ENCODE measurements at places on chromosomes 1 and 21.

DNA sequence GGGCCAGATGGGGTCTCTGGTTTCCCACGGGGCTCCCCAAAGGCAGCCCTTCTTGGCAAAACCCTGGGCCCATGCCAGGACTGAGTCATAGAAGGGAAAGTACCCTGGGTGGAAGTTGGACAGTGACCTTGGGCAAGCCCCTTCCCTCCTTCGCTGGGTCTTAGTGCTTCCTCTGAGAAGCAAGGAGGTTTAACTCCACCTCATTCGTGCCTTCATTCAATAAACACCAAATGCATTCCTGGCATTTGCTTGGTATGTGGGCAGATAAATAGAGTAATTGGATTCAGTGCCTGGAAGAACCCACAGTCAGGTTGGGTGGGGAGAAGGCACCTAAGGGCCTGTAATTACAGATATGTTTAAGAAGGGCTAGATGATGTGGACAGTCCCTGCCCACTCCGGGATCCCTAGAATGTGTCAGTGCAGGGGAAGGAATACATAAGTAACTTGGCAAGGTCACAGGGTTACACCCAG lies 36.3 kb upstream of the CITED4 start:
- no peak for DNase-seq

DNA sequence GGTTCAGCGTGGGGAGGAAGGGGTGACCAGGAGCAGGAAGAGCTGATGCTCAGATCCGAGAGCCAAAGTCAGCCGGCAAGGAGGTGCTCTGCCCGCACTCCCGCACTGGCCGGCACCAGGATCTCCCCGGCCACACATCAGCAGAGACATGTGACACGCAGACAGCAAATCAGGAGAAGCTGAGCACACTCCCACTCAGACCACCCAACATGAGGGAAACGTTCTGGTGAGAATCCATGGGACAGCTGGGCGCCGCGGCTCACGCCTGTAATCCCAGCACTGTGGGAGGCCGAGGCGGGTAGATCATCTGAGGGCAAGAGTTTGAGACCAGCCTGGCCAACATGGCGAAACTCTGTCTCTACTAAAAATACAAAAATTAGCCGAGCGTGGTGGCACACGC lies 18.6 kb upstream of the PTTG1IP start:
- DNase-seq, result no peak

DNA sequence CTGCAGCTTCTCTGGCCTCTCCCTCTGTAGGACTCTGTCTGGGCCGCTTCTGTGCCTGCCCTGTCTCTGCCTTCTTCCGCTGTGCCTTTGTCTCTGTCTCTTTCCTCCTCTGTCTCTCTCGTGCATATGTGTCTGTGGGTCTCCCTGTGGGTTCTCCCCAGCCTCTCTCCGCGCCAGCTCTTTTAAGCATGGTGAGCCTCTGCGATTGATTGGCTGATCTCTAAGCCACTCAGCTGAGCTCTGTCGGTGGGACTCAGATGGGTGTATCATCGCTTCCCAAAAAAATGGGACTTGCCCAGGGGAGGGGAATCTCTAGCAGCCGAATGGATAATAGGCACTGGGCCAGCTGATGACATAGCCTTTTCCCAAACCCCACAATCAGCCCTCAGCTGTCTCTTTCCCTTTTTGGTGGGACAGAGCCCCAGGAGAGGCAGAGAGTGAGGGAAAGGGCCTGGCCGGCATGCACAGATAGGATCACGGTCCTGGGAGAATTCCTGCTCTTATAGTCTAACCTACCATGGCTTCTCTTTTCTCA lies at the start of gene ADAMTS4:
Gene ADAMTS4, minus strand, starts transcription at position 158 of the 535 bp plus-strand sequence. CDS start 427 bp downstream, outside the sequence.
- DNase-seq, result no peak

DNA sequence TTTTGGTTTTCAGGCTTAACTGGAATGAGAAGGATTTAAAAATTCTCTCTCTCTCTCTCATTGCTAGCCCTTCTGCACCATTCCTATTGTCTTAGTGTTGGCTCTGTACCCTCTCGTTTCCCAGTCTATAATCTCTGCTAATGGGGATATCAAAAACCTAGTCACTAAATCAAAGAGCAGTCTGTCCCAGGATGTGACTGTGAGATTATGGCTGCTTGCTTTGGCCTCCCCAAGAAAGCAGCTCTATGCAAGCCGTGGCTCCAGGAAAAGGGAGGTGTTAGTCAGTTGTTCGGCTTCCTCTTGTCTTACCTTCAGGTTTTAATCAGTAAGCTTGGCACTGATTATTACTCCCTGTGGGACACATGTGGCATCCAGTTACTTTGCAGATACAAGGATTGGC lies 468.8 kb downstream of the USP25 start:
- DNase-seq, result no peak

- no peak for DNase-seq
Observed at GRCh38 chr1:85597709-85598108, 17.1 kb downstream of the CCN1 start.

- DNase-seq, result no peak
Observed at GRCh38 chr1:21886486-21887215, 50.5 kb downstream of the HSPG2 start.

DNA sequence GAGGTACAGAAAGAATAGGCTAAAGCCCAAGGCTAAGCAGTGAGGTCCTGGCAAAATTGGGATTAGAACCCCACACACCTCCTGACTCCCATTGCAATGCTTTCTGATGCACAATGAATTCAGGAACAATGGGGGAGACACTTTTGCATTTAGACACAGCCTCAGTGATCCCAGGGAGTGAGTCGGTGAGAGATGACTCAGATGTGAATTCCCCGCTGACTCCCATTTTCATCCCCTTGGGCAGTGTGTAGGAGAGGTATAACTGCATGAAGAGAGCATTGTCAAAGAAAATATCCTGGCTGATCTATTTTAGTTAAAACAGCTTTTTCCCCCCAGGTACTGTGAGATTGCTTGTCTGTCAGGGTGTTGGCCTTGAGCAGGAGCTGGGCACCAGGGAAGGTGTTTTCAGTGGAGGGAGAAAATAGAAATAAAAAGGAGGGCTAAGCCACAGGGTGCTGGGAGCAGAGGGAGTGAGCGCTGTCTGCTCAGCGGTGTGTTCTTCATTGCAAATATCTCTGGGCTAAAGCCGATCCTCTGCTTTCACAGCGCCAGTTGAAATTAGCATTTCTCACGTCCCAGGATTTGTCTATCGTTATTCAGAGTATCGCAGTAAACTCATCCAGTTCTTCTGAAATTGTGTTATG lies 247.7 kb upstream of the PTBP2 start:
- DNase-seq, result no peak

DNA sequence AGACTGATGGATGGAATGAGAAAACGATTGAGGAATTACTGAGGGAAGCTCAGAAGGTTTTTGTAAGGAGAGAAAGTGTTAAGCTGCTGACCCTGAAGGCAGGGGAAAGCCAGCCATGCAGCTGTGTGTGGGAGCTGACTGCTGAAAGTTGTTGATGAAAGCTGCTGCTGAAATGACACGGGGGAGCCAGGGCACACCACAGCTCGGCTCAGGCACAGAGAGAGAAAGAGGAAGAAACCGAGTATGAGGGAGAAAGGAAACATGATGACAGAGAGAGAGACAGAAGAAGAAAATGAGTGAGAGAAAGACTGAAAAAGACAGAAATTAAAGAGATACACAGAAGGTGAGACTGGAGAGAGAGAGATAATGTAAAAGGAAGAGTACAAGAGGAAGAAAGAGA lies 115.5 kb downstream of the LRRC53 start:
- no peak for DNase-seq

- DNase-seq, result no peak
Observed at GRCh38 chr1:83129107-83129506, 869.8 kb downstream of the TTLL7 start.

GRCh38 chr1:161390559-161390858 lies 22.8 kb upstream of the CFAP126 start:
- DNase-seq, result no peak

DNA sequence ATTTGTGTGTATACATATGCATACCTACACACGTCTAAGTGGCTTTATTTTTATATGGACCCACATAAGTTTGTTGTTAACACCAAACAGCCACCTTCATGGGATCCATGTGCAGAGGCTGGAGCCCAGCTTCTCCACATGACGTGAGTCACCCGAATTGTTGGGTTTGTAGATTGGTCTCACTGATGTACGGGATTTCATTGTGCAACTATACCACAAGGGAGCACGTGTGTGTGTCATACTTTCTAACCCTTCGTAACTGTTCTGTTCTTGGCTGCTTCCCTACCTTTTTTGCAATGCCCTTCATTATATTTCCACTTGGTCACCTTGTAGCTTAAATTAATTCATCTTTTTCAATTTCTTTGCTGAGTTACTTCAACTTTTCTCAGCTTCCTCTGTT lies 21.0 kb downstream of the SPRTN start:
- DNase-seq, result no peak

- no peak for DNase-seq
Observed at GRCh38 chr1:107535091-107535490, 394.3 kb downstream of the NTNG1 start.

GRCh38 chr21:27220416-27220815 lies 253.5 kb upstream of the ADAMTS5 start:
- no peak for DNase-seq

DNA sequence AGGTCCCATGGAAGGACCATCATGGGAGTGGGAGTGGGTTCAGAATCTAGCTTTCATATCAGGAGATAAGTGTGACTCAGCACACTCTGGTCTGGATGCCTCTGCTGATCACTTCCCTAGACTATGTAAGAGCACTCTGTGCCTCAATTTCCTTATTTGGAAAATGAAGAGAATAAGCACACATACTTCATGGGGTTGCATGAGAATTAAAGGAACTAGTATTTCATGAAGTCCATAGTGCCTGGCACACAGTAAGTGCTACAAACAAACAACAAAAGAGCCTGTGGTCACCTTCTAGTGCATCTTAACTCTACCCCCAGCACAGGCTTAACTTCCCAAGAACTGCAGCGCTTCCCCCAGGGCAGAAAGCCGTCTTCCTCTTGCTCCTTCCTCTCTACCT lies 9.6 kb upstream of the IL20 start:
- DNase-seq, result no peak

All from stimulated activated CD4-positive, alpha-beta T cell treated with anti-CD3 and anti-CD28 coated beads, TNF-alpha, amount 100 ng/mL, for 1 hour (primary cell).